DMS53 (cell line): ENCODE measurements at places on chromosomes 6 and 20.
A peak's percentile ranks its signal among the peaks of the same experiment; 100 is the strongest.

DNA sequence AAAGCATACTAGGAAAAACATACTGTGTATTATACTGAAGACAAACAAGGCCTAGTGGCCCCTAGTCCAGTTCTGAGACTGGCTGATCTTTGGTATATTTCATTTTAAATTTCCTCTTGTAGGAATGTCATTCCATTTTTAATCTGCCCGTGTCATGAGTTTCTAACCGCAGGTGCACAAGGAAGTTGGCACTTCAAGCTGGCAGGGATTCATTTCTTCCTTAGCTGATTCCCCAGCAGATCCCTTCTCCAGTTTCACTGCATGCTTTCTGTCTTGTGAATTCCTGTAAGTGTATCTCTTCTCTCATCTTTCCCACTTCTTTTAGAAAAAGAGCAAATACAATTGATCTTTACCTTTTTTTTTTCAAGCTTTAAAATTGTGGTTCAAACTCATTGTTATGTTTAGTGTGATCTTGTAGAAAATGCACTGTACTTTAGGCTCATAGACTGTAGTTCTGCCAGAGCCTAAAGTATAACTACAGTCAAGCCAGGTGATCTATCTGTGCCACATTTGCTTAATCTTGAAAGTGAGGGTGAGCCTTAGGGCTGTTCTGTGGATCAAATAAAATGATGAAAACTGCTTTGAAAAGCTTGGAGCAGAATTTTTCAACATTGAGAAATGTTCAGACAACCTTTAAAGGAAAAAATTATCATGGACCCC, 37.0 kb downstream of the RNF217 start:
- peak; percentile 14 for DNase-seq

DNA sequence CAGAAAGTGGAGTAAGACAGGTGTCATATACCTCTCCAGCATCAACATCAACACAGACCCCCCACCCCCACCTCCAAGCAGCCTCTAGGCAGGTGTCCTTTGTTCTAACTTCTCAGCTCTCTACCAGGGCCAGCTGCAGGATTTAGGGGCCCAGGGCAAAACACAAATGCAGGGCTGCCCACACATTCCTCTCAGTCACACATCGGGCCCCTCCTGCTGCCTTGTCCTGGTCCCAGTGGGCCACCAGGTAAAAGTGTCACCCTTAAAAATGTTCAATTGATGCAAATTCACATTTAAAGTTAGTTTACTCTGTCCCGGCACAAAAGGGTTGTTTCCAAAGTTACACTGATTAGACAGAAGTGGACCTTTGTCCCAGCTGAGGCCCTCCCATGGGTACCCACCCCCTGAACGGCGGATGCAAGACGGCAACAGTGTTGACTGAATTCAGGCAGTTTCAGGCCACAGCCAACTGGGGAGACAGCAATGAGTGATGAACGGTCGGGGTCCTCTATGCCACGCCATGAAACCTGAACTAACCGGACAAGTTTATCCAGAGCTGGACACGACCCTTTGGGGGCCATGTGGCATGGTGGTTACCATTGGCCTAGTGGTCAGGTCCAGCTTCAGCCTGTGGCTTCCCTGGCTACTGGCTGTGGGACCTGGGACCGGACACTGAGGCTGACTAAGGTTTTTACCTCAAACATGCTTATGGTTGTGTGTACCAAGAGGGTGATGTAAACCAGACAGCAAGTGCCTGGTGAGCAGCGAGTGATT, 52.2 kb upstream of the UNC93A start:
- no peak for DNase-seq

DNA sequence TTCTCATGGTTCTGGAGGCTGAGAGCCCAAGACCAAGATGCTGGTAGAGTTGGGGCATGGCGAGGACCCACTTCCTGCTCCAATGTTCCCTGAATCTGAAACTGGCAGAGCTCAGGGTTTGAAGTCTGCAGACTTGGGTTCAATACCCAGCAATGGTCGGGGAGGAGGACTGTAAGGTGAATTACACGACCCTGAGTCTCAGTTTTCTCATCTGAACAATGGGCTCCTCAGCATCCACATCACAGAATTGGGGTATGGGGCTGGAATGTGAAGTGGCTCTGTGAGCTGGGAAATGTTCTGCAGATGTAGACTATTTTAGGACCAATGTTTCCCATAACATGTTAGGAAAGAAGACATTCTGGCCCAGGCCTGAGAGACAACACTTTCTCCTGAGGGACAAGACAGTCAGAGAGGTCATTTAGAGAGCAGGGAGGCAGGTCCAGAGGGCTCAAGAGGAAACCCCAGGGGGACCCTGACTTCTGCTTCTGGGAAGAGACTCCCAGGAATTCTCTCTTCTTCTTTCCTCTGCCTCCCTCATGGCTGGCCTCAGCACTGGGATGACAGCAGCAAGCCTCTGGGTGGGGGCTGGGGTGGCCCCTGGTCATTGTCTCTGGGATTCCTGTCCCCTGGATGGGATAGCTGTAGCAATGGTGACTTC, 141.3 kb upstream of the PMEPA1 start:
- DNase-seq, result no peak

DNA sequence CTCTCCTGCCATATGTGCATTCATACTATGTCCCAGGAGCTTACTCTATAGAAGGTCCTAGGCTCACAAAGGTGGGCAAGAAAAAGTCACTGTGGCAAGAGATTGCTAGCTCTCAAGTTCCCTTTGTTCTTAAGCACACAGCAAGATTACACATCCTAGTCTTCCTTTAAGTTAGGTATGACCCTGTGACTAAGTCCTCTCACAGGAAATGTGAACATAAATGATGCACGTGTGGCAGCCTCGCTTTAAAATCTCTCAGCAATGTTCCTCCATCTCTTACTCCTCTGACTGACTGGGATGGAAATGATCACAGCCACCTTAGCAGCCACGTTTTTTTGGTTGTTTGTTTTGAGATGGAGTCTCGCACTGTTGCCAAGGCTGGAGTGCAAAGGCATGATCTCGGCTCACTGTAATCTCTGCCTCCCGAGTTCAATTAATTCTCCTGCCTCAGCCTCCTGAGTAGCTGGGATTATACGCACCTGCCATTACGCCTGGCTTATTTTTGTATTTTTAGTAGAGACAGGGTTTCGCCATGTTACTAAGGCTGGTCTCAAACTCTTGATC, 35.7 kb upstream of the HAO1 start:
- DNase-seq, result no peak

- DNase-seq, result no peak
These were observed 9.4 kb upstream of the STX11 start for GRCh38 chr6:144140867-144141266.

- no peak for DNase-seq
These were observed 4.1 kb upstream of the MYT1 start for GRCh38 chr20:64160118-64160517.

- DNase-seq, result no peak
These were observed 3.0 kb downstream of the TCEA2 start for GRCh38 chr20:64065974-64066343.

DNA sequence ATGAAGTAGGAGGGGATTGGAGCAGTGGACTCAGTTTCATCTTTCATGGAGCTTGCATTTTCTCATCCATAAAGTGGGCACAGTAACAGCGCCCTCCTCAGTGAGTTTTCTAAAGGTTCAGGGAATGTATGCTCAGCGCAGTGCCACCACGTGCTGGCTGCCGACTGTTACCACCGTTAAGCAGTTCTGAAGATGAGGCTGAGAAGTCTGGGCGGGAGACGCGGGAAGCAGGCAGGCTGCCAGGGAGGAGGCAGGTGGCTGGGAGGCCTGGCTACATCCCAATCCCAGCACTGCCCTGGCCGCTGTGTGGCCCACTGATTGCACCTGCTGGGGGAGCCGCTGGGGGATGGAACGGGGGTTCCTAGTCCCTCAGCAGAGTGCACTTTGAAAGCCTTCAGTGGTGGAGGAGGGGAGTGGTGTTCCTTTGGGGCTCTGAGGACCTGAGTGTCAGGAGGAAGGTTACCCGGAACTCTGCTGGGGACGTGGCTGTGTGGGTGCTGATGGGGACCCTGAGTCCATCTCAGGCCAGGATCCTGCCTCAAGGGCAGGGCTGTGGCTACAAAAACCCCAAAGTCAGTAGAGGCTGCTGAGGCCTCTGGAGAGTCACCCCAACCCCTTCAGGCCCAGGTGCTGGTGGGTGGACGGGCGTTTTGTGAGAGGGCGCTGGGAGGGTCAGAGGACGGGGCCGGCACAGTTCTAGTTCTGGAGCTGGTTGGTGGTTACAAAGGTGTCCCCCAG, 28.0 kb upstream of the PHACTR3 start:
- DNase-seq, result no peak

DNA sequence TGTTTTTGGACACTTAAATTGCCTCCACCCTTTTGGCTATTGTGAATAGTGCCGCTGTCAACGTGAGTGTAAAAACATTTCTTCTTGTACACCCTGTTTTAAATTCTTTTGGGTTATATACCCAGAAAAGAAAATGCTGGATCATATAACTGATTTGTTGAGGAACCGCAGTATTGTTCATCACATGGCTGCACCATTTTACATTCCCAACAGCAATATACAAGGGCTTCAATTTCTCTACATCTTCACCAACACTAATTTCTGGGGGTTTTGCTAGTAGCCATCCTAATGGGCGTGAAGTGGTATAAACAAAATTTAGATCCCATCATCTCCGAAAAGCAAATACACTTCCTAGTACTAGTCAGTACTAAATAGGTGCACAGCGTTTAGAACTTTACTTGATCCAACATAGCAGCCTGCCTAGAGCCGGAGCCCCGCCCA, 579 bp upstream of the BPHL start:
- peak; percentile 48 for DNase-seq

DNA sequence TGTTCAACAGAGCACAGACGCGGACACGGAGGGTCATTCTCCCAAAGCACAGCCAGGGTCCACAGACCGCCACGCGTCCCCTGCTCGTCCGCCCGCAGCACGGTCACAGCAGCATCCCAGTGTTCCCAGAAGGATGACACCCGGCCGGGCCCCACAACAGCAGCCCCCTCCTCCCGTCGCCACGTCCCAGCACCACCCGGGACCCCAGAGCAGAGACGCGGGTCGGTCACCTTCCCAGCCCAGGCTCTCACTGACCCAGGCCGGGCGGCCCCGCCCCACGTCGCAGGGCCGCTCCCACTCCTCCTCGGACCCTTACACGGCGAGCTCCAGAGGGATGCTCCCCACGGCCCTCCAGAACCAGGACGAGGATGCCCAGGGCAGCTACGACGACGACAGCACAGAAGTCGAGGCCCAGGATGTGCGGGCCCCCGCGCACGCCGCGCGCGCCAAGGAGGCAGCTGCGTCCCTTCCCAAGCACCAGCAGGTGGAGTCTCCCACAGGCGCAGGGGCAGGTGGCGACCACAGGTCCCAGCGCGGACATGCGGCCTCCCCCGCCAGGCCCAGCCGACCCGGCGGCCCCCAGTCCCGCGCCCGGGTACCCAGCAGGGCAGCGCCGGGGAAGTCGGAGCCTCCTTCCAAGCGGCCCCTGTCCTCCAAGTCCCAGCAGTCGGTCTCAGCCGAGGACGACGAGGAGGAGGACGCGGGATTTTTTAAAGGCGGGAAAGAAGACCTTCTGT, 64.3 kb downstream of the FNDC1 start:
- DNase-seq, result no peak

DNA sequence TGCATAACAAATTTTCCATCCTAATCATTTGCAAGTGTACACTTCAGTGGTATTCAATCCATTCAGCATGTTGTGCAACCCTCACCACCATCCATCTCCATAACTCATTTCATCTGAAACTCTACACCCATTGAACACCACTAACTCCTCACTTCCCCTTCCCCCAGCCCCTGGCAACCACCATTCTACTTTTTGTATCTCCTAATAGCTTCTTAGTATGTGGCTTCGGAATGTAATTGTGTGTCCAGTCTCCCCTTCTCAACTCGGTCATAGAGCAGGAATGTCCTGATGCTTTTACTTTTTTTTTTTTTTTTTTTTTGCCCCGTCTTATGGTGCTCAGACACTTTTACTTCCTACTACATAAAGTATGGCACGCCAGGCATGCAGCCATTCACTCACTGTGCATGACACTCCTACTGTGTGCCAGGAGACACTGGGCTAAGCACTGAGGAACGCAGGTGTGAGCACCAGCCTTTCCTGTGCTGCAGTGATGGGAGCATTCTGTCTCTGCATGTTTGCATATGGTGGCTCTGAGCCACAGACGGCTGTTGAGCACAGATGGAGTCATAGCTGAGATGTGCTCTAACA, 15.3 kb downstream of the HCK start:
- DNase-seq, result no peak

DNA sequence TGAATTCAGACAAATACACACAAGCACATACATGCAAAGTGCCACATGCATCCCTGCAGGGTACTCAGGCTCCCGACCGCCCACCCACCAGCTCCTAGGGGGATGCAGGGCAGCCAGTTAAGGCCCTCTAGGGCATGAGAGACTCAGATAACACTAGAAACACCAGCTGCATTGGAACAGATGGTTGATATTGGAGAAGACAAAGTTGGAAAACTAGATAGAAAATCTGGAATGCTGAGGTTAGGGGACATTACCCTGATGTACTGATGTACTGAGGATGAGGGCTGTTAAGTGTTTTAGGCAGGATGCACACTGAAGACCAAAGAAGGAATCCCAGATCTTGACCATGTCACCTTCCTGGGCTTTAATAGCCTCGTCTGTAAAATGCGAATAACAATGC, 134.6 kb upstream of the ECI2 start:
- no peak for DNase-seq

DNA sequence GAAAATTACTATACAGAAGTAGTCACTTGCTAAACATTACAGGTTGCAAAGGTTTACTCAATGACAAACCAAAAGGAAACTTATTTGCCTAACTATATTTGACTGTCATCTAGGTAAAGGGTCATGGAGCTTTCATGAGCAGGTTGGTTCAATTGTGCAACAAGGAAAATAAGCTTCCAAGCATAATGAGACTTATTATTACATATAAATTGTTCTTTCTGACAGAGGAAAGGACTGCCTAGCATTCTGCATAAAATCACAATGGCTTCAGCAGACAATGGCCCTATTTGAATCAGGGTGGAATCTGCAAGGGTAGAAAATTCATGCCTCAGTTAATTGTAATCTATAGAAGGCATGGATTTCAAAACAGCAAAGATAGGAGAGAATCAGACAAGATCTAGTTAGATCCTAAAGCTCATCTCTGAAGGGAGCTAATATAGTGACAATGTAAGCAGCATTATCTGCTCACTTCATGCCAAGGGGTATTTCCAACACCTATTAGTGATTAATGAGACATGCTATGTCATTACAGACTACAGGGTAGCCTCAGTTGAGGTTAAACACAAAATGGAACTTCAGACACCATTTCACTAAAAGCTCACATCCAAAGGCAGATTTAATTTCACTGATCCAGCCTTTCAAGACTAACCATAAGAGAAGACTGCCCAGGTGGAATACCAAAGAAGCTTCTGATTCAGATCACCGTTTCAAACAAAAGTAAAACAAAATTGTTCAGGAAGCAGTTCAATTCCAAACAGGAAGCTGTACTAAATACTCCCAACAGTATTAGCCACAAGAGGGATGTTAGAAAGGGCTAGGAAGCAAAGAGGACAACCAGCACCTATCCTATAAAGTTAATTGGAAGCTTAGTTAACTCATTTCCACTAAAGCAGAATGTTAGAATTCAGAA, 8.5 kb downstream of the STAU1 start:
- DNase-seq, result no peak

DNA sequence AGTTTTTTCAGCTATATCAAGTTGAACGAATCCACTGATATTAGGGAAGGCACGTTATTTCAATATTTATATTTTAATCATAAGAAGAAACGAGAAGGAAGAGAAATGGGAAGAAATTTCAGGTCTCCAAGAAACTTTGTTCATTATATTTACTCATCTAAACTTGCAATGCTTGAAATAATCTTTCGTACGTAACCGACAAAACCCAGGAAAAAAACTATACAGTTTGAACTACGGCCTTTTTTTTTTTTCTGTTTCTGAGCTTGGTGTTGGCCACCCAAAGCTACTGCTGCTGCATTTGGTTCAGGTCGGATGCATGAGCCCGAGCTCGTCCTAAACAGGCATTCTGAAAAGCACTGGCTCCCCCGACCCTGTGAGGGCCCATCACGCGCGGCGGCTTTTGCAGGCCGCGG, 548 bp downstream of the PERP start:
- DNase-seq, result no peak
